Panc1 (cell line): ENCODE measurements at places on chromosomes 12 and 14.

DNA sequence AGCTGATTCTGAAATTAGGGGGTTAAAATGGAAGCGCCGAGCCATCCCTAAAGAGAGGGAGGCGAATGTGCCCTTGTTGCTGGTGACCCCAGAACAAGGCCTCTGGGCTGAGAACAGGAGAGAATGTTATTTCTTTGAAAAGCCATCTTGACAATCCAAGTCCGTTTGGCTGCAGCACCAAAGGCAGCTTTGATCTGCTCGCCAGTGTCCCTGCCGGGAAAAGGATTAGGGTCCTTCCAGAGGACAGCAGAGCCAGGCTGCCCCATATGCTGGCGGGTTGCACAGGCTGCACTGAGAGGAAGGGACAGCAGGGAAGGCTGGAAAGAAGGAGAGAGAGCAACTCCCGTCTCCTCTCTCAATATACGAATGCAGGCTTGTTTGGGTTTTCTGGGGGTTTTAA is 141.7 kb downstream of the TMEM132C start:
- DNase-seq, result no peak

- DNase-seq, result no peak
These were observed 90.6 kb downstream of the CALM1 start for GRCh38 chr14:90487462-90487861.

GRCh38 chr14:44339862-44340261 is 167.2 kb downstream of the FSCB start:
- DNase-seq, result no peak

DNA sequence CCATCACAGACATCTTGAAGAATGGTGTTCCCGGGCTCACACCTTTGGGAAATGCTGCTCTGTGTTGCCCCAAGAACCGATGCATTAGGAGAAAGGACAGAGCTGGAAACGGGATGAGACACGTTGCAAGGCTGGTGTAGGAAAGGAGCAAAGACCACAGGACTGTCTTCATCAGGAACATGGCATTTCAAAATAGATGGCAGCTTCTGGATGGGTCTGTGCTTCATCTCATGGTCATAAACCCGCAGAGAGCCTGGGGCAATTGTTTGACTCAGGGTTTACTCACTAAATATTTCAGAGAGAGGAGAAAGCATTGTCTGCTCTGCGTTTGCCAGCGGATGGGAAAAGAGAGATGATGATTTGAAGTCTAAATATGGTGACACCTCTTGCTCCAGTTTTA is 76.3 kb downstream of the CACNA1C start:
- no peak for DNase-seq

DNA sequence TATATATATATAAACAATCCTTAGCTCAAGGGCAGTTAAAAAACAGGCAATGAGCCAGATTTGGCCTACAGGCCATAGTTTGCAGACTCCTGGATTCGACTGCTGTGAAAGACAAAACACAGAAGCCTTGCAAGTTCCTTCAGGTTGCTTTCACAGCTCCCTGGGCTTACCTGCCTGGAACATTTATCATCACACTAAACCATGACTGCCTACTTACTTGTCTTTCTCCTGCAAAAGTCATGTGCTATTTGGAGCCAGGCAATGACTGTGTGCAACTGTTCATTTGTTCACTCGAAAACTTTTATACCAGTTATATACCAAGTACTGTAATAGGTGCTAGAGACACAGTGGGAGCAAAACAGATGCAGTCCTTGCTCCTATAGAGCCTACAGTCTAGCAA is 2.2 kb upstream of the RPS6KA5 start:
- no peak for DNase-seq

- DNase-seq, result no peak
These were observed 134.2 kb downstream of the NTF3 start for GRCh38 chr12:5565933-5566599.

DNA sequence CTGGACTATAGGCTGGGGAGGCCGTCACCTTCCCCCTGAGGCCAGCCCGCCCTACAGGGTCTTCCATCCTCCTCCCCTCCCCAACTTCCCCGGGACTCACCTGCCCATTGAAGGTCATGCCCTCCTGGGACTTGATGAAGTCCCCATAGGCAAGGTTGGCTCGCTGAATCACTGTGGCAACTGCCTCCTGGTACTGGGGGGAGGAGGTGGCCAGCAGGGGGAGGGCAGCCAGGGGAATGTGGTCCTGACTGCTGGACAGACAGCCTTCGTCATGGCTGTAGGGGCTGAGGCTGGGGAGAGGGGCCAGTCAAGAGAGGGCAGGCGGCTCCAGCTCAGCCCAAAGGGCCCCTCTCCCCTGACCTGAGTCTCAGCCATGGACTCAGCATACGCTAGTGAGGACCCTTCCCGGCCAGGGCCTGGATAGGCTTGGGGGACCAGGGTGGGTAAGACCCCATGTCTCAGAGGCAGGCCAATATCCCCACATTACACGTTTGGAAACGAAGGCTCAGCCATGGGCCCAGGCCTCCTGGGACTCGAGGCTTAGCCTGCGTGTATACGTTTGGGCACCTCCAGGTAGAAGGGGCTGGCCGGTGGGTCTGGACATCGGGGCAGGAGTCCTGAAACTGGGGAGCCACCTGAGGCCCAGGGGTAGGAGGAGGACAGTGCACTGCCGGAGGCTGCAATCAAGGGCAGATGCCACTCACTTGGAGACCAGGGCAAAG is 16.3 kb downstream of the ARL6IP4 start:
- DNase-seq, result no peak
